ENCODE measurements at places on chromosomes 1 and 21.

GRCh38 chr21:43207043-43207315 is 38.2 kb downstream of the CRYAA start:
- DNase-seq = no peak

- no peak for DNase-seq
These were observed 81.2 kb upstream of the RAVER2 start for GRCh38 chr1:64663668-64664067.

GRCh38 chr1:216888731-216889130 is 165.5 kb upstream of the ESRRG start:
- DNase-seq = peak; percentile 39

DNA sequence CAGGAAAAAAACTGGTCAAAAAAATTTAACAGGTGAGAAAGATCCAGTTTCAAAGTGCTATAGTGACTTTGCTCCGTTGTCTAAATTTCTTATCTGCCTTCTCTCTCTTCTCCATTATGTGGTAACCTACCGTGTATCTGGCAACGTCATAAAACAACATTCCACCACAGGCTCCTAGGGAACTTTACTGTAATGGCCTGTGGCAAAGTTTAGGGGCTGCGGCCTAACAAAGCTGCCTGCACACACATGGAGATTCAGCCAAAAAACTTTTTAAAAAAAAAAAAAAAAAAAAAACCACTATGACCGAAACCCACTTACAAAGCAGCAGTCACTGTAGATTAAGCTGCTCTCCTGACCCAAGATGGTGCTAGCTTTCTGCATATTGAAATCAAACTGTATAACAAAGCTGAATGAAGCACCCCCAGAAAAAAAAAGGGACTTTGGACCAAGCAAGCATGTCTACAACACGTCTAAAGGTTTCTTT is 202.6 kb downstream of the SLC45A1 start:
- DNase-seq = peak; percentile 25

DNA sequence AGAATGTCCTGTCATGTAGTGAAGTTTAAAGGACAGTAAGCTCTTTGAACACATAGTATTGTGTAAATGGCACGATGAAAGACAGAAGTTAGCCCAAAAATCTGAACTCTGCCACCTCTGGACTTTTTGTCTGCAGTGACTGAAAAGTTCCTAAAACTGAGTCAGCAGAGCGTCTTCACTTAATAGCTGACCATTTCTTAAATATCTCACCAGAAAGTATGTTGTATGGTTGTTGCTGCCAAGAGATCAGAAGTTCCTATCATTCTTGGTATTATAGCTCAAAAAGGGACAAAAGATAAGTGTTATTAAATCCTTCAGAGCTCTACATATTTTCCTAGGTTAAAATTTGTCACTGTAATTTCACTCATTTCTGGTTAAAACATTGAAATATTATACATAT is 1003.0 kb downstream of the TTLL7 start:
- no peak for DNase-seq

DNA sequence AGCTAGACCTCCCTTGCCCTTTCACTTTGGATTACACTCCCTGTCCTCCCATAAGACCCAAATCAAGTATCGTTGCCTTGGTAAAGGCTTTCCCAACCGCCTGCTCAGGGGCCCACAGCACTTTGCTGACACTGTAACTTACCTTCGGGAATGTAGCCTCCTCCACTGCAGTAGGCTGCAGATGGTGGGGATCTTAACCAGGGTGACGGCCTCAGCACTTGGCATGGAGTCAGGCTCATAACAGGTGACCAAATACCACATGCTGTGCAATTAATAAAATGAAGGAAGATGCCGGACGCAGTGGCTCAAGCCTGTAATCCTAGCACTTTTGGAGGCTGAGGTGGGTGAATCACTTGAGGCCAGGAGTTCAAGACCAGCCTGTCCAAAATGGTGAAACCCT is 88.7 kb upstream of the IRF2BP2 start:
- DNase-seq = peak; percentile 80

DNA sequence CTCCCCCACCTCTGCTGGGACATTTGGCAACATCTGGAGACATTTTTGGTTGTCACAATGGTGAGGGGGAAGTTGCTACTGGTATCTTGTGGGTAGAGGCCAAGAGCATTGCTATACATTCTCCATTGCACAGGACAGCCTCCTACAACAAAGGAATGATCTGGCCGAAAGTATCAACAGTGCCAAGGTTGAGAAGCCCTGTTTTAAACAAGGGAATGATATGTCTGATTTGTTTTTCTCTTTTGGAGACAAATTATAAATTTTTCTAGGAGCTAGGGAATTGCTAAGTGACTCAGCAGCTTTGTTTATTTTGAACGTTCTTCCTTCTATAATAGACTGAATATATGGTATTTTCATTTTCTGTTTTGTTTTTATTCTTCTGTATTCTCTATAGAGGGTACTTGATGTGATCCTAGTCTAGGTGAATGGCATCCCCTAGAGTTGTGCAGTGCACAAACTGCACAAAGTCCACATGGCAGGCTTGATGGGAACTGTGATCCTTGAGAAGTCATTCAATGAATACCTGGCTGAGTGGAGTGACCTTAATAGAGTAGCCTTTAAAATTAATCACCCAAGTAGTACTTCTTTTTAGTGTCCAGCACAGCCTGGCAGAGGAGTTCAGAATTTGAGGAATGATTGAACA is 288.6 kb upstream of the USP24 start:
- no peak for DNase-seq

DNA sequence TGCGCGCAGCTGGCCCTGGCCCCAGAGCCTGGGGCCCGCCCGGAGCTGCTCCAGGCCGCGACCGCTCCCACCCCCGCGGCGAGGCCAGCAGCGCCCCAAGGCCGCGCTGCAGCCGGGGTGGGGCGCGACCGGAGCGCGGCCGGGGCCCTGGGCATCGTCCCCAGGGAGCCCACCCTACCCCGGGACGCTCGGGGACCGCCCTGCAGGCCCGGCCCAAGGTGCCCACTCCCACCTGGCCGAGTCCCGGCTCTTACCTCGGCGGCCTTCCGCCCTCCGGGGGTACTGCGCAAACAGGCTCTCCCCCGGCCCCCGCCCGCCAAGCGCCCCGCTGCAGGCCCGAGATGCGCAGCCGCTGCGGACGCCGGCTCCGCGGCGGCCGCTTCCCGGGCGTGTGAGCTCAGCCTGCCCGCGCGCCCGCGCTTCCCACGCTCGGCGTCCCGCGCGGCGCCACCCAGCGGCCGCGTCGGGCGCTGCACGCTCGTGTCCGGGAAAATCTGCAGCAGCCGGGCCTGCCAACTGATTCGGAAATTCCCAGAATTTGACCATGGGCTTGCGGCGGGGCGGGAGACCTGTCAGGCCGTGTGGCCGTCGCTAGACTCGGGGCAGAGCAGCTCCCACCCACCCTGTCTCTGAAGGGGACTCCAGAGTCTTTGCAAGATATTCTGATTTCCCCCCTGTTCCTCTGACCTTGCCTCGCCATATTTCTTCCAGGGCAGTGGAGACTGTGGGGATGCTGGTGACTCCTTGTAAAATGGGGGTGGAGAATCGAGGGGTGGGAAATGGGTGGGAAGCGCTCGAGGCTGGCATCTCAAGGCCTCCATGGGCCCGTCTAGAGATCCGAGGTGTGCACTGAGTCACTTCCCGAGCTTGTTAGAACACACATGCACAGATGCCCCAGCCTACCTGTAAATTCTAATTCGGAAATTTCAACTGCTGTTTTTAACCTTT is 41.9 kb downstream of the CD34 start:
- DNase-seq = peak; percentile 83

DNA sequence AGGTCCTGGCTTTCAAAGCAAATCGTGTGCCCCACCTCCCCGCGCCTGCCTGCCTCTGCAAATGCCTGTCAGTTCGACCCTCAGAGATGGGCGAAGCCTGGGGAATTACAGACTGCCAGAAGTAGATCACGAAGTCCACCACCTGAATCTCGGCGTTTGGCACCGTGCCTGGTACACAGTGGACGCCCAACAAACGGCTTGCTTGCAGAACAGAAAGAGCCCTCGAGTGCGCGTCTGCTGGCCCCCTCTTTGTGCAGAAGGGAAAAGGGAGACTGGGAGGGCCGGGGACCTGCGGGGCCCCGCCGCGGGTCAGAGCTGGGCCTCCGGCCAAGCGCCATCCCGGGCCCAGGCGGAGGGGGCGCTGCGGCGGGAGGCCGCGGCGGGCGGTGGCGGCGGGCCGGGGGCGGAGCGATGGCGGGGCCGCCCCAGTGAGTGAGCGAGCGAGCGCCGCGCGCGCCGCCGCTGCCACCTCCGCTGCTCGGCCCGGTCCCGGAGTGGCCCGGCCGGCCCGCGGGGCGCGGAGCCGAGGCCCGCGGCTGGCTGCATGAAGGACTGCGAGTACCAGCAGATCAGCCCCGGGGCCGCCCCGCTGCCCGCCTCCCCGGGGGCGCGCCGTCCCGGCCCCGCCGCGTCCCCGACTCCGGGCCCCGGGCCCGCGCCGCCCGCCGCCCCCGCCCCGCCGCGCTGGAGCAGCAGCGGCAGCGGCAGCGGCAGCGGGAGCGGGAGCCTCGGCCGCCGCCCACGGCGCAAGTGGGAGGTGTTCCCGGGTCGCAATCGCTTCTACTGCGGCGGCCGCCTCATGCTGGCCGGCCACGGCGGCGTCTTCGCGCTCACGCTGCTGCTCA is at the start of gene ZDHHC18:
Gene ZDHHC18 (plus strand): TSS at position 428 of the 845 bp plus-strand sequence. CDS start 117 bp downstream, at position 545.
- peak; percentile 63 for DNase-seq

DNA sequence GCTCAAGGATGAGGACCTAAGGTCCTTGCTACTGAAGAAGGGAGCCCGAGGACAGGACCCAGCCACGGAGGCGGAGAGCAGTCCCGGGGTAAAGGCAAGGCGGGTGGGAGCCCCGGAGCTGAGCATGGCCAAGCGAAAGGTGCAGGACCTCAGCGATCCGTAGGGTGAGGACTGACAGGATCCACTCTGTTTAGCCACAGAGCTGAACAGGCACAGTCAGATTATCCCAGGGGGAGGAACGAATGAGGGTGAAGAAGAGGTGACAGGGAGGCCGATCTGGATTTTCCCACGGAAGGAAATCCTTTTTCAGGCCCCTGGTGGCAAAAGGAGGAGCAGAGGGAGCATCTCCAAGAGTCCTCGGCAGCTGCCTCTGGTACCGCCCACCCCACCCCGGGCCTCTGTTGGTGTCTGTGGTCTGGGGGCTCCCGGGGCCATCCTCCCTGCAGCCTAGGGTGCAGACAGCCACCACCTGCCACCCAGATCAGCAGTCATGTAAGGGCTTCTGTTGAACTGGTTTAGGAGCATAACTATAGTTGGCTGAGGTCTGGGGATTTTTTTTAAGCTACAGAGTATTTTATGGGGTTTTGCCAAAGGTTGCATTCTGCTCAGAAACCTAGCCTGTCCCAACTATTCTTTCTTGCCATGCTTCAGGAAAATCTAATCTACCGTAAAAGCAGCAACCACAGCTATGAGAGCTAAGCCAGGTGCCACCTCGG is 32.3 kb upstream of the LBR start:
- peak; percentile 67 for DNase-seq

DNA sequence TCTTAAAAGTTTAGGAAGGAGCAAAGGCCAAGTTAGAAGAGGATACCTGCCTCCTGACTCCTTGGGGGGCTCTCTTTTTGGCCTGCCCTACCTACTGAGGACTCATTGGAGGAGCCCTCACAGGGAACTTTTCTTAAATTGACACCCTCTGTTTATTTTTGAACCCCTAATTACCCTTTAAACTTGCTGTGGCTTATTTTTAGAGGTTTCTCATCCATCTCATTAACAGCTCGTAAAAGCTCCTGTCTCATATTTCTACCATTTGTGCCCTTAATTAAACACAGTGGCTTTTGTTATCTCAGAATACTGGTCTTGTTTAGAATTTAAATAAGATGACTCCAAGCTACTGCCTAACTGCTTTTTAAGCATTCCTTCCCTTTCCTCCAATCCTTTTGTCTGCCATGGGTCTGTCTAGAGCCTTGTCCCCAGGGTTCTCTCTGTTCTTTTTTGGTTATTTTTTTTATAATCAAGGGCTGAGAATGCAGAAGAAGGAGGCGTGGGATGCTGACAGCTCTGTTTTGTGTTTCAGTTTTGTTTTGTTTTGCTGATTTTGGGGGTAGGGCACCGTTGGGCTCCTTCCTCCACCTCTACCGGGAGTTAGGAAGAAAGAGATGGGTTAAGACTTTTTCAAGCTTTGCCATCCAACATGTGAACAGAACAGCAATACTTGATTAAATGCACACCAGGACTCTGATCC is 78.0 kb downstream of the SYT6 start:
- no peak for DNase-seq

Measured in myocyte (in vitro differentiated cells).